ENCODE measurements at places on chromosomes 4 and X.
A peak's percentile ranks its signal among the peaks of the same experiment; 100 is the strongest.

DNA sequence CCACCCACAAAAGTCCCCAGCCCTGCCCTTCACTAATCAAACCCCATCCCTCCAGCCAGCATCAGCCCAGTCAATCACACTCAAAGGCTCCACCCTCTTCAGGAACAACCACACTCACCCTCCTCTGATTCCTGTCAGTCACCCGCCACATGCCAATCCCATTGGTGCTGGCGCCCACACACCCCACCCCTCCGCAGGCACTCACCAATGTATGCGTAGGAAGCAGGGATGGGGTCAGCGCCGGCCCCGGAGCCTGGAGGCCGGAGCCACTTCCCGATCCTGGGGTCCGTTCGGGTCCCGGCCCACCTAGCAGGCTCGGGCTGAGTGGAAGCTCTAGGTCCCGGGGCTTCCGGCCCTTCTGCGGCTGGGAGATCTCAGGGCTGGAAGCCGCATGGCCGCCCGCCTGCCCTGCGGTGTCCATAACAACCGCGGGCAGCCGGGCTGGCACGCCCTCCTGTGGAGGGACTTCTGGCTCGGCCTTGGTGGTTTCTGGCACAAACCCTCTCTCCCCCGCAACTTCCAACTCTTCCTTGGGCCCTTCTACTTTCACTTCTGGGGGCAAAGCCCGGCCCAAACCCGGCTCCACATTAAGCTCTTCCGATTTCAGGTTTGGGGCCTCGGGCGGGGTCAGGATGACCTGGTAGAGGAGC is 7.9 kb upstream of the CFP start:
- DNase-seq: peak; percentile 72

DNA sequence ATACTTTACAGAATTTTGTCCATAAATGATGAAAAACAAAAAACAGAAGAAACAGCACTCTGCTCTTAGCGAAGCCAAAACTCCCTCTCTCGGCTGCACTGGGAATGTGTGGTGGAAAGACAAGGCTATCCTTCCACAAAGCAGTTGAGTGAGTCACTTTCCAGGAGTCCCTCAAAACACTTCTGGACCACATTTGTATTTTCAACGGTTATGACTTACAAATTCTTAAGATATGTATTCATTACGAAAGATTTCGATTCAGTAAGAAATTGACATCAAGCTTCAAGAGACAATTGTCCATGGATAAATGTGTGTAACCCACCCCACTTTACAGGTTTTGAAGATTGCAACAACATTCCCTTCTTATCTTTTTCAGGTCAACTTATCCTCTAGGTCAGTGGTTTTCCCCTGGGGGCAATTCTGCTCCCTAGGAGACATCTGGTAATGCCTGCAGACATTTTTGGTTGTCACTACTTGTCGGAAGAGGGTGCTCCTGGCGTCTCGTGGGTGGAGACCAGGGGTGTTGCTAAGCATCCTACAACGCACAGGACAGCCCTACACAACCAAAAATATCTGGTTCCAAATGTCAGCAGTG is 66.7 kb upstream of the MTNR1A start:
- no peak for DNase-seq

GRCh38 chr4:26557164-26557563 is 26.7 kb upstream of the TBC1D19 start:
- DNase-seq: no peak

- DNase-seq: no peak
Observed at GRCh38 chr4:19239565-19239964, 1012.1 kb upstream of the SLIT2 start.

- no peak for DNase-seq
Observed at GRCh38 chrX:108582151-108582550, 142.5 kb downstream of the COL4A5 start.

- DNase-seq: no peak
Observed at GRCh38 chrX:110006821-110007375, 4.0 kb downstream of the TMEM164 start.

DNA sequence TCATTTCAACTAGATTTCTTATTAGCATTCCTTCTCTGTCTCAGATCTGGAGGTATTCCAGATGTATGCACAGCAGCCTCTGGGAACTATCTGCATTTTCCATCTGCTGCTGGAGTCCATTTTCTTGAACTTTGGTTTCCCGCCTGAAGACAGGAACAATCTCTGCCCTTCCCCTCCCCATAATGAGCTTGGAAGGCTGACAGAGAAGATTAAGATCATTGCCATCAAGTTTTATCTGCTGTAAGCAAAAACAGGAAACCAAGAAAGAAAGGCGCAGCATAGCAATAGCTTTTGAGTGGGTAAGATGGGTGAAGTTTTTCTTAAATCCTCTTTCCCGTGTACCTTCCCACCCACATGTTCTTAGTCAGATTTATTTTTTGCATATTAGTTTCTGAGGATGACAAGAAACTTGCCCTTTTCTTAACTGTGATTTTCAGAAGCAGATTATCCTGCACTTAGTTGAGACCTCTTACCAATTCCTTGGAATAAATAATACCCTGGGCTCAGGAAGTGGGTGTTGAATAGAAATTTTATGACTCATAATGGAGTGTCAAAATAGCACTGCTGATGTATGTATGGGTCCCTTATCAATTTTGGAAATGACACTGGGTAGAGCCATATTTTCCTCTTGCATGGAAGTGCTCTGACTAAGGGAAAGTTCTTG is 78.3 kb downstream of the CT47B1 start:
- no peak for DNase-seq

GRCh38 chr4:142396279-142396678 is 449.8 kb downstream of the INPP4B start:
- DNase-seq: no peak

GRCh38 chr4:1577822-1578217 is 106.3 kb downstream of the FAM53A start:
- no peak for DNase-seq

GRCh38 chrX:111363741-111364140 is 48.3 kb downstream of the DCX start:
- no peak for DNase-seq

GRCh38 chr4:76772498-76773106 is 125.3 kb downstream of the SOWAHB start:
- peak; percentile 41 for DNase-seq

DNA sequence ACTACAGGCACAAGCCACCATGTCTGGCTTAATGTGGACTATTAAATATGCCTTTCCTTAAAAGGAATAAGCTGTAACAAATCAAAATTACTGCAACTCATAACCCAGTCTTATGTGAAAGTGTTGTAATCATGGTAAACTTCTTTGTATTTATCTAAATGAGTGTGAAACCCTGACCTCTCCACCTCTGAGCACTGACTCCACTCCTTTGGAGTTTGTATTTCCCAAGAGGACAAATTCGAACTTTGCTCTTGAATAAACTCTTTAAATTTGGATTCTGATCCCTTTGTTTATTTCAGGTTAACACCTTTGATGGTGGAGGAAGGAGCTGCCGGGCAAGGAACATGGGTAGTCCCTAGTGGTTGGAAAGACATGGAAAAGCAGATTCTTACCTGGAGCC is 48.3 kb upstream of the FAM9A start:
- DNase-seq: no peak
